ENCODE measurements at places on chromosomes 1 and 21. TPM values are rescaled to one million over a fixed set of nuclear protein-coding genes. Genes with fewer than 3 reads are reported as not detected.
A peak's percentile ranks its signal among the peaks of the same experiment; 100 is the strongest.

The NUP210L gene
- polyA plus RNA-seq, result 0.02 TPM

DNA sequence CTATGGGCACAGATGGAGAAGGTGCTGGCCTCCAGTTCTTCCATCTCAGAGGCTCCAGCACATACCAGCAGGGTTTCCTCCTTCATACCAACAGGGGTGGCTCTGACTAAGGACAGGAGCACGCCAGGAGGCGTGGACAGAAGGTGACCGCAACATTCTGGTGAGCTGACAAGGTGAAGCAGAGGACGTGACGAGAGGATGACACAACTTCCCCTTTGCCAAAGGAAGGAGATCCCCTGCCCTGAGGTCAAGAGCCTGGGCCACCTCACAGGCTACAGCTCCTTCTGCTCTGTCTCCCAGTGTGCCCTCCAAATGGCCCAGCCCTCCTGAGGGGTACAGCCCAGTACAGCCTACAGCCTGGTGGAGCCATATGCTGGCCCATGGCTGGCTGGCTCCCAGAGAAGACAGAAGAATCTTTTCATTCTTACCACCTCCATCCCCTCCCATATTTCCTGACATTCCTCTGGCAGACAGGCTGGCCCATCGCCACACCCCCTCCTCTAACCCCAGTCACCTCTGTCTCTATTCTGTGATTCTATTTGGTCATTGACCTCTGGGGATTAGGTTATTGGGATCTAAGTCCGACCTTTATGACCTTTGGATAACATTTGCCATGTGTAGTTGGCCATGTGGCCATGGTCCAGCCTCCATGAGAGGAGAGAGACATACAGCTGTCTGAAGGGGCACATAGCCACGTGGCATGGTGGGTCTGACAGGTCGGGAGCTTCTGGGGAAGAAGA, 5.1 kb upstream of the LAMB3 start:
- DNase-seq, result no peak

DNA sequence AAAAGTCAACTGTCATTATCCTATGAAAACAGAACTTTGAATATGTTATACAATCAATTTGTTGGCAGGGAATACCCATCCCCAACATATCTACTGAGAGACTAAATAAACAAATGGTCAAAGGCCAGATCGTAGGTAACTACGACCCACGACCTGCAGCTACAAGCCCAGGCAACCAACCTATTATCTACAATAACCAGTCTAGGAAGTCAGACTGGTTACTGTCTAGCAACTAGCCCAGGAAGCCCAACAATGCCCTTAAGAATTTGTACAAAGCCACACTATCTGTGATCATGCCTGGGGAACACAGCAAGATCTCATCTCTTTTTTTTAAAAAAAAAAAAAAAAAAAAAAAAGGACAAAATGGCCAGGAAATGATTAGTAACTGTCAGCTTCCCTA, 58.7 kb downstream of the SMYD3 start:
- no peak for DNase-seq

DNA sequence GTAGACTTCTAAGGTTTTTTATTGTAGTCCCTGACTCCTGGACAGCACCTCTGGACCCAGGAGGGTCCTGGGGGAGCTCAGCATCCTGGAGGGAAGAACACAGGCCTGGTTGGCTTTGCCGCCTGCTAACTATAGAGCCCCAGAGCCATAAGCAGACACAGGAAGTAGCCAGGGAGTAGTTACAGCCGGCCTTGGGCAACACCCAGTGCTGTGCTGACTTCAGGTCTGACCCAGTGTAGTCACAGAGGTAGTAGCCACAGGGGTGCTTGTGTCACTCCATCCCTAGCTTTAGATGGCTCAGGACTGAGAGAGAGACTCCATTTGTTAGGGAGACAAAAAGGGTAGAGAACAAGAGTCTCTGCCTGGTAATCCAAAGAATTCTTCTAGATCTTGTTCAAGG, 21.9 kb downstream of the MCOLN2 start:
- no peak for DNase-seq

The COL11A1 gene
- not detected for polyA plus RNA-seq

DNA sequence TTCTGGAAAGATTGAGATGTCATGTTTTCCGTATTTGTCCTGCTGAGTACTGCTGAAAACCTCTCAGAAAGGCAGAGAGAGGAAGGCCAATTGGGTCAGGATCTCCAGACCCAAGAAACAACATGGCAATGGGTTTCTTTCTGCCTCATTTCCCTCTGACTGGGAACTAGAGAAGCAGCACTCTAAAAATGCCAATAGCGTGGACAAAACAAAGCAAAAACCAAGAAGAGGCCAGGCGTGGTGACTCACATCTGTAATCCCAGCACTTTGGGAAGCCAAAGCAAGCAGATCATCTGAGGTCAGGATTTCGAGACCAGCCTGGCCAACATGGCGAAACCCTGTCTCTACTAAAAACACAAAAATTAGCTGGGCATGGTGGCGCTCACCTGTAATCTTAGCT, 18.3 kb downstream of the TNFRSF9 start:
- no peak for DNase-seq

The TNNI3K gene
- not detected for polyA plus RNA-seq

DNA sequence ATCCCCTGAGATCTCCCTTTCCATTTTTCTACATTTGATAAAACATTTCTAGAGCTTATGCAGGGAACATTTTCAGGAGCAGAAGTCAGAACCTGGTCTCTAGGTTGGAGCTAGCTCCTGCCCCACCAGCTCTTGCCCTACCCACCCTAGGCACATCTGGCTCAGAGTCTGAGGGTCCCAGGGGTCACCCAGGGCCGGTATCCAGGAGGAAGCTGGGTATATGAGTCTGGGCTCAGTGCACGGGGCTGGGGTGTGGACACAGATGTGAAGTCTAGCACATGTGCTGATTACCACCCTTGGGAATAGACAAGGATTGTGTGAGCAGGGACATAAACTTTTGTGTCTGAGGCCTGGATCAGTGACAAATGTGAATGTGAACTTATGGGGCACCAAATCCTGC, 95.4 kb downstream of the MATN1 start:
- DNase-seq, result no peak

DNA sequence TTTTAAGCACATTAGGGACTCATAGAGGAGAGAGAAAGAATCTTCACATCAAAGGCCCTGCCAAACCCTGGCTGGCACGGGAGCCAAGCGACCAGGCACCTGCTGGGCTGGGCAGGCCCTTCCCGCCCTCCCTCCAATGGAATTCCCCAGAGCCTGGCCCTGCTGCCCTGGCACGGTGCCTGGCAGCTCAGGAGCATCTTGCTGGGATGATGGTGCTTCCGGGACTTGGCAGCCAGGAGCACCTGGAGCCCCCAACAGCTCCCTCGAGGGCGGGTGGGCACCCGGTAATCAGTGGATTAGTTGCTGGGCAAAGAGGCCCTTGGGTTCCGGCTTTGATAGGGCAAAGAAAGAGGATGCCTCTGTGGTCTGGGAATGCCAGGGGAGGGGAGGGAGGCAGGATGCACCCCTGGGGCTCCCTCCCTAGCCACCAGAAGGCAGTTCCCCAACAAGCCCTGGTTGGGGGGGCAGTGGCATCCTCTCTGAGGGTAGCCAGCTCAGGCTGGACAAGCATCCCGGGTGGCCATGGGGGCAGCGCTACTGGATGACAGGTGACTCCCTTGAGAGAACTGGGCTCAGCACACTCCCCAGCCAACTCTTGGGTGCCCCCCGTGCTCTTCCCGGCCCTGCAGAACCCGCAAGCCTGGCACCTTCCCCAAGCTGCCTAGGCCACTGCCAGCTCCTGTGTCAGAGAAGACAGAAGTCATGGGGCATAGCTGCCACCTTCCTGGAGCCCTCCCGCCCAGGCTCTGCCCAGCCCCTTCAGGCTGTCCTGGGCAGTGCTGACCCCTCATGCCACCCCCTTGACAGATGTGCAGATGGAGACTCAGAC, 26.4 kb downstream of the KRTAP10-1 start:
- DNase-seq, result no peak

The BTBD19 gene
- 0.87 TPM for polyA plus RNA-seq

The GBP1 gene
- 70.4 TPM for polyA plus RNA-seq

DNA sequence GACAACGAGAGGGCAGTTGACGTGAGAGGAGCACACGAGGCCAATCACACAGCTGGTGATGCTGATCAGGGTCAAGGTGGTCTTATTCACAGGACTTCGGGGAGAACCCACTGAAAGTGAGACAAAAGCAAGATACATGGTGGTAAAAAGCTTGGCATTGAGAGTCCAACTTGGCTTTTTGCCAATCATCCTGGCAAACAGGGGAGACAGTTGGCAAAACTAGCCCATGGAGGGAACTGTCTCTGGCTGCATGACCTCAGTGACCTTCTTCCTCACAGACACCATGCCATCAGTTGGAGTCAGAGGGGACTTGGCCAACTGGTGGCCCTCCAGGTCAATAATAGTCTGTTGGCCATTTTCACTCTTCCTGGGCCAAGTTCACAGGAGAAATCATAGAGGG, 139.9 kb downstream of the ASTN1 start:
- DNase-seq, result no peak

The C1QB gene
- polyA plus RNA-seq, result not detected

DNA sequence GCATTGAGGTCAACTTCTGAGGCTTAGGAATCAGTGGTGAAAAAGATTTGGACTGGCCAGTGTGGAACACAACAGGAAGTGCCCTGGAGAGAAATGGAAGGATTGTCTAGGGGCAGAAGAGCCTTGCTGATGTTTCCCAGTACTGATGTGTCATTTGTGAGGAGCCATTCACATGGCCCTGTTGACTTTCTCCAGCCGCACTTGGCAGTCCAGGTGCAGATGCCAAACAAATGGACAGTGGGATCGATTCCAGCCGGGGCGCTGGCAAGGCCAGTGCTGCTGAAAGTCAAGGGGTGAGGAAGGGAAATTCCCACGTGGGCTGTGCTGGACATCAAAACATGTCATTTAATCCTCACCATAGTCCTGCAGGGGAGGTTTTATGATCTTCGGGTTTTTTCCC, 4.9 kb upstream of the TRIM63 start:
- no peak for DNase-seq

The KLF17 gene
- polyA plus RNA-seq, result not detected

GRCh38 chr1:42541104-42541503, 78.0 kb downstream of the CCDC30 start:
- DNase-seq, result no peak

- peak; percentile 45 for DNase-seq
Measured at GRCh38 chr1:13813398-13814012, 113.5 kb downstream of the PRDM2 start.

- DNase-seq, result no peak
Measured at GRCh38 chr1:48055876-48056764, 58.9 kb upstream of the TRABD2B start.

- DNase-seq, result no peak
Measured at GRCh38 chr1:6331543-6332273, 61.9 kb downstream of the ACOT7 start.

The CNTN2 gene
- polyA plus RNA-seq, result not detected

DNA sequence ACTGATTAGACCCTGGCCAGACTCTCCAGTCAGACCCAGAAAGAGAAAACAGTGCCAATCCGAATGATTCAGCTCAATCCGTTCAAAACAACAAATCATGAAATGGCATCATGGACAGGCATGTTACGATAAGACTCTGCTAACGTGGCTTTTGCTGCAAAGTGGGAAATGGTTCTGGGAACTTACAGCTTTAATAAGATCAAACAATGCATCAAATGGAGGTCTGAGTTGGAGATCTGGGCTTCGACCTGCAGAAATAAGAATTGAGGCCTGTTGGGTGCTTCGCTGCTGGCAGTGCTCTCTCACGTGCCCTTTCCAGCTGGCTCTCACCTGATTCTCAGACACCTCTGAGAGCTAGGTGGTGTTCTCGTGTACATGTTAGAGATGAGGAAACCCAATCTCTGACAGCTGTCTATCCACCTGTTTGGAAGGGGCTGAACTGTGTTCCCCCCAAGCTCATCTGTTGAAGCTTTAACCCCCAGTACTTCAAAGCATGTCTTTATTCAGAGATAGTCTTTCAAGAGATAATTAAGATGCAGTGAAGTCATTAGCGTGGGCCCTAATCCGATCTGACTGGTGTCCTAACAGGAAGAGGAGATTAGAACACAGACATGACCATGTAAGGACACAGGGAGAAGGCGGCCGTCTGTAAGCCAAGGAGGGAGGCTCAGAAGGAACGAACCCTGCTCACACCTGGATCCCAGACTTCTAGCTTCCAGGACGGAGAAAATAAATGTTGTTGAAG, 45.5 kb upstream of the ETS2 start:
- no peak for DNase-seq

The ZNF124 gene
- polyA plus RNA-seq, result 8.0 TPM

- no peak for DNase-seq
Measured at GRCh38 chr1:235421751-235422150, 54.5 kb downstream of the TBCE start.

GRCh38 chr1:110242062-110242461, 31.9 kb downstream of the KCNC4 start:
- no peak for DNase-seq

The TSACC gene
- polyA plus RNA-seq, result 0.39 TPM

The NBPF8 gene
- 1.4 TPM for polyA plus RNA-seq

DNA sequence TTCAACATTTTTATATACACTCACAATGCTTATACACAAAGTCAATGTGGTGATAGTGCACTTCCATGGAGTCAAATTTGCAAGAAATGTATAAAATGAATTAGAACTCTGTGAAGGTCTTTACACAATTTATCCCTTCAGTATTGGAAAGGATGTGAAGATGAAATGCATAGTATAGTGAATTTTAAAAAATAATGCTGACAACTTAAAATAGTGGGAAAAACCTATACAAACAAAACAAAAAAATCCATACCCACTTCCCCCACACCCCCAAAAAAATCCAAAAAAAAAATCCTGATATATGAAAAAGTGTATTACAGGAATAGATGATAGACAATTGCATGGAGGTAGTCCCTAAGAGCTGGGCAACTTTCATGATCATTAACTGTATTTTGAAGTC, 165.3 kb downstream of the HLX start:
- no peak for DNase-seq

GRCh38 chr21:16330908-16331268, 601.1 kb downstream of the USP25 start:
- DNase-seq, result no peak

- no peak for DNase-seq
Measured at GRCh38 chr1:220527279-220527907, 543 bp upstream of the MARK1 start.

The FCMR gene
- 935 TPM for polyA plus RNA-seq

DNA sequence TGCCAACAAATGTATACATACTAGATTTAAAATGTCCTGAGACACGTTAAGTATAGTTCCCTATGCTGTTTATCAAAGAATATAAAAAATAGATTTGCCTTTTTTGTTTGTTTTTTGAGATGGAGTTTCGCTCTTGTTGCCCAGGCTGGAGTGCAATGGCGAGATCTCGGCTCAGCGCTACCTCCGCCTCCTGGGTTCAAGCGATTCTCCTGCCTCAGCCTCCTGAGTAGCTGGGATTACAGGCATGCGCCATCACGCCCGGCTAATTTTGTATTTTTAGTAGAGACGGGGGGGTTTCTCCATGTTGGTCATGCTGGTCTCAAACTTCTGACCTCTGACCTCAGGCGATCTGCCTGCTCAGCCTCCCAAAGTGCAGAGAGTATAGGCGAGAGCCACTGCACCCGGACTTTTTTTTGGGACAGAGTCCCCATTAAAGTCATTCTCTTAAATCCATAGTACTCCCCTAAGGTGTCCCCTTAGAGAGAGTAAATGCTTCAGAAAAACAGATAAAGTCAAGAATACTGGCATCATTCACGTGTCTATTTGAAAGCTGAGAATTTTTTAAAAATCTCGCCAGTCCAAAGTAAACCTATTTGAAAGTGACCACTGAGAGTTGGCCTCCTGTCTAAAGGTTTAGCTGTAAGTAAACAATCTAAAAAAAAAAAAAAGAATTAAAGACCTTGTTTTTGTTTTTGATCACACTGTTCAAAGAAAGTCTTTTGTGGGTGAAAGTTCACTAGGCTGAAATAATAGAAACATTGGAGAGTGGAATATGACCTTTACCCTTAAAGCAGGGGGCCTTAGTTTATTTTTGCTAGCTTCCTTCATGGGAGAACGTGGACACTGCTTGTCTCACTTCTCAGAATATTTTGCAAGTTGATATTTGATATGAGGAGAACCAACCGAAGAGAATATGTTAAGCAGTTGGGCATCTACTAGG, 48.0 kb upstream of the SLC16A1 start:
- no peak for DNase-seq

The MORN1 gene
- polyA plus RNA-seq, result 1.3 TPM

Measured in CD4-positive, CD25-positive, alpha-beta regulatory T cell (primary cell).